Kidney tubule cell (primary cell): ENCODE measurements at places on chromosomes 7 and 10.

DNA sequence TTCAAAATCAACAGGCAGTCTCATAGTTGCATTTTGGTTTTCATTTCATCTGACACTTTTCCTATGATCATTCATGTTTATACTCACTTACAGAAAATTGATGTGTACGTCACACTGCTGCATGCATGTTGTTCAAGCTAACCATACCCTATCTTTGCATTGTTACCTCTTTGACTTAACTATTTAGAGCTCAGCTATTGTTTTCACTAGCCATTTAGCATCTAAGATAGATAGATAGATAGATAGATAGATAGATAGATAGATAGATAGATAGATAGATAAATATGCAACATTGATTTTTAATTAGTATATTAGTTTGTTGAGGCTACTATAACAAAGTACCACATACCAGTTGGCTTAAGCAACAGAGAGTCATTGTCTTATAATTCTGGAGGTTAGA, 649.5 kb upstream of the KCND2 start:
- DNase-seq, result no peak

GRCh38 chr7:55405856-55406541, 40.9 kb downstream of the LANCL2 start:
- no peak for DNase-seq

GRCh38 chr7:23615331-23615730, 18.1 kb downstream of the CCDC126 start:
- no peak for DNase-seq

DNA sequence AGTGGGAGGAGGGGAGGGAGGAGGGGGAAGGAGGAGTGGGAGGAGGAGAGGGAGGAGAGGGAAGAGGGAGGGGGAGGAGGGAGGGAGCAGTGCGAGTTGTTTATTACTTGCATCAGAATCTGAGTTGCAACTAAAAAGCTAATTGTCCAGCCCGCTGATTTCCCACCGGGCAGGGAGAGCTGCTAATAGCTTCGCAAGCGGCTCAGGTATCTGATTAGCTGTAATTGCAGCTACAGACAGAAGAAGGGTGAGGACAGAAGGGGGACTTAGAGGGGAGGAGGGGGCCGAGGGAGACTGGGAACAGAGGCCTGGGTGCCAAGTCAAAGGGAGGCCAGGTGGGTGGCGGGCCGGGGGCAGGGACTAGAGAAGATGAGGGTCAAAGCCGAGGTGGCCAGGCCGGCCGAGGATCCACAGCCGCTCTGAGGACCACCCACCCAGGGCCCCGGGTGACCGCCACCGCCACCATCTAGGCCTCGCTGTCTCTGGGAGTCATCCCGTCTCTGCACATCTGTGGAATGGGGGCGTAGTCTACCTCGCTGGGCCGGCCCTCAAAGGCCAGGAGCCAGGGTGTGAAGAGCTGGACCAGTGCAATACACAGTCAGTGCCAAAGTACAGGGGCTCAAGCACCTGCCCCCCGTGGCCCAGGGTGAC, 54.2 kb downstream of the MICALL2 start:
- no peak for DNase-seq

GRCh38 chr10:35185260-35186034, 58.8 kb downstream of the CREM start:
- DNase-seq, result no peak

DNA sequence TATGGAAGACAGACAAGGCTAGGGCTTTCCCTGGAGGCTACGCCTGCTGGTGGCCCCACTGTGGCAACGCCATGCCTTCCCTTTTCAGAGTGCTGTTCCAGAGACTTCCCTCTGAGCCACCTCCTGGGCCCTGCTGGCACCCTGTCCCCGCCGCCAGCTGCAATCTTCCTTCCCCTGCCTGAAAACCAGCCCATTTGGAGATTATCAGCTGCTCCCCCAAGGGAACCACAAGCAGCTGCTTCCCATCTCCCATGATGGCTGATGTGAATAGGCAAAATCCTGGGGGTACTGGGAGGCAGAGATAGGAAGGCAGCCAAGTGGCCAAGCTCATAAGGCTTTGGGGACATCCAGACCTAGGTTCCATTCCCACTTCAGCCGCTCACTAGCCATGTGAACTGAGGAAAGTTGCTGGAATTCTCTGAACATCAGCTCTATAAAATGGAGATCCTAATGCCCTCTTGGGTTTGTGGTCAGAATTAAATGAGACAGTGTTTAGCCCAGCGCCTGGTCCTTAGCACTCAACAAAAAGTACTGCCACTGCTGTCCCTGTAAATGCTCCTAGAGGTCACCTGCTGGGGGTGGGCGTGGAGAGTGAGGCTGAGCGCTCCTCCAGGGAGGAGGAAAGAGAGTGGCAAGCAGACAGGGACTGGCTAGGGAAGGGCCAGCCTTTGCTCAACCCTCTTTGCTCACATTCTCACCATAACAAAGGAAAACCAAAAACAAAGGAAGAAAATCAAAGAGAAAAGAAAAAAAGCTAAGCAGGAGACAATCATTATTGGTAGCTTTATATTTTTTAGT, 5.9 kb downstream of the TSPAN33 start:
- no peak for DNase-seq

- DNase-seq, result no peak
Measured at GRCh38 chr10:71774916-71775702, 1.8 kb upstream of the VSIR start.

- DNase-seq, result no peak
Measured at GRCh38 chr10:42930516-42931192, 146.2 kb upstream of the RET start.

- no peak for DNase-seq
Measured at GRCh38 chr10:101195921-101196320, 33.3 kb downstream of the LBX1 start.

DNA sequence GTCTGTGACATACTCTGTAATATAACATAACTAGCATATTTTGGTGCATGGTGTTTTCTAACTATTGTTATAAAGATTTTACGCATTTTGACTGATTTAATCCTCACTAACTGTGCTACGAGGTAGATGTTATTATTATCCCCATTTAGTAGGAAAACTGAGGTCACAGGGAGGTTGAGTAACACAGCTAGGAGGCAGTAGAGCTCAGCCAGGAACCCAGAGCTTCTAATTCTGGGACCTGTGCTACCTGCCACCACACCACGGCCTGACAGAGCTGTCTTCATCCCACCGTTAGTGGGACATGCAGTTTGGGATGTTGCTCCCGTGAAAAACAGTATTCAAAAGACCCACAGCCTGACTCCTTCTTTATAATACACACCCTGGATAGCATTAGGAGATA, 962.5 kb downstream of the CNTNAP2 start:
- no peak for DNase-seq

GRCh38 chr10:44895280-44895679, 15.9 kb upstream of the TMEM72 start:
- DNase-seq, result no peak

DNA sequence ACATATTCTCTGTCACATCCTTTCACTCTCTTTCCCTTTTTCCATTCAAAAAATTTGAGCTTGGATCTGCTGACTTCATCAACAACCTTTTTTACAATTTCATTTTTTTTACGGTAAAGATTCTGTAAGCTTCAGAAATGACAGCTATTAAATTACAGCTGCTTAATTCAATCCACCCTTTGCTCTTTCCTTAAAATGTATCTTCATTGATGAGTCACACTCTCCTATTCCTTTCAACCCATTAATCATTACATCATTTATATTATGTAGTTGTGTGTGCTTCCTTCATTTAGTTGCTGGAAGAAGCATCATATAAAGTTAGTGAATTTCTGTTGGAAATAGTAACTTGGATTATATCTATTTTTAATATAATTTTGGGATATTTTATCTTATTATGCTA, 67.1 kb upstream of the MAGI2 start:
- DNase-seq, result peak; percentile 34

- DNase-seq, result no peak
Measured at GRCh38 chr10:31468536-31468859, 149.5 kb downstream of the ZEB1 start.

DNA sequence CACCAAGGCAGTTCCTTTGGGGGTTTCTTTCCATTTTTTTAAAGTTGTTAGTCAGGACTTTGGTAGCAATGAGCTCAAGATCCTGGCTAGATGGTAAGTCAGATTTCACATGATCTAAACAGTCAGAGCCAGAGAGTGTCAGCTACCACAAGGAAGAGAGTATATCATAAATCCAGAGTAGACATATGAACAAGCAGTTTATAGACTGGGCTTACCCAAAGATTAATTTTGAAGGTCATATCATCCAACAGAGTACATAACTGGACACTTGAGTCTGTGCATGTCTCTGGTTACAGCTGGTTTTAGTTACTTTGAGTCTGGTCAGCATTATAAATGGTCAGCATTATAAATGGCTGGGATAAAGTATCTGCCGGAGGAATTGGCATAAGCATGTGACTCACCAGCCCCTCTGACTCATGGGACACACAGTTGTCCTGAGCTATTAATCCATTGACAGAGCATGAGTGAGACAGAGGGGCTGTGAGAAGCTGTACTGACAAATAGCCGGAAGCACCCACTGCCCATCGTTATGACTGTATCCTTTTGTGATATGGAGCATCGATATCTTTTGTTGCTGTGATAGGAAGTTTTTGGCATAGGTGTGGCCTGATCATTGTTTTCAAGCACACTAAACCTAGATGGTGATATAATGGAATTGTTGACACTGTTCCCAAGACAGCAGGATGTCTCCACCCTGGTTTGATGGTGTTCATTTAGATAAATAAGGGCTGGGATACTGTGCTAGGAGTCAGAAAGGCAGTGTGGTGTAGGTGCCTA, 19.3 kb downstream of the PPP1R3C start:
- DNase-seq, result peak; percentile 93

- no peak for DNase-seq
Measured at GRCh38 chr10:29435809-29436501, 147.1 kb downstream of the LYZL1 start.

GRCh38 chr7:44132039-44132438, 8.7 kb upstream of the POLD2 start:
- no peak for DNase-seq
